ENCODE measurements at places on chromosomes 11 and 22.

DNA sequence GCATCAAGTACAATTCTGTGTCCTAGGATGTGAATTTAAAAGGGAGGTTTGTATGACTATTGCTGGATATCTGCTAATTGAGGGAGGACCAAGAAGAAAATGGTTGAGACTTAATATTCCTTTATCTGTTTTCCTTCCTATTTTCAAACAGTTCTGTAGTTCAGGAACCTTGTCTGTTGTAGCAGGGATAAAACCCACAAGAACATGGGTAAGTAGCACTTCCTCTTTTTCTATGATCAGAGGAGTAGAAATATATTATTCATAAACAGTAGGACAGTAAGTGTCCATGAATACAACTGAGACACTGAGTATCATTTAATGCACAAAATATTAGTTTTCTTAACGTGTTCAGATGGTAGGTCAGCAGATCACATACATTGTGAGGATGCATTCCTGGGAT is 7.6 kb downstream of the MS4A3 start:
- no peak for DNase-seq

GRCh38 chr11:862696-863022 is 20.0 kb downstream of the TSPAN4 start:
- DNase-seq: no peak

GRCh38 chr22:50434849-50435248 is 40.0 kb downstream of the SBF1 start:
- no peak for DNase-seq

GRCh38 chr22:17717708-17718107 is 56.6 kb downstream of the BID start:
- no peak for DNase-seq

DNA sequence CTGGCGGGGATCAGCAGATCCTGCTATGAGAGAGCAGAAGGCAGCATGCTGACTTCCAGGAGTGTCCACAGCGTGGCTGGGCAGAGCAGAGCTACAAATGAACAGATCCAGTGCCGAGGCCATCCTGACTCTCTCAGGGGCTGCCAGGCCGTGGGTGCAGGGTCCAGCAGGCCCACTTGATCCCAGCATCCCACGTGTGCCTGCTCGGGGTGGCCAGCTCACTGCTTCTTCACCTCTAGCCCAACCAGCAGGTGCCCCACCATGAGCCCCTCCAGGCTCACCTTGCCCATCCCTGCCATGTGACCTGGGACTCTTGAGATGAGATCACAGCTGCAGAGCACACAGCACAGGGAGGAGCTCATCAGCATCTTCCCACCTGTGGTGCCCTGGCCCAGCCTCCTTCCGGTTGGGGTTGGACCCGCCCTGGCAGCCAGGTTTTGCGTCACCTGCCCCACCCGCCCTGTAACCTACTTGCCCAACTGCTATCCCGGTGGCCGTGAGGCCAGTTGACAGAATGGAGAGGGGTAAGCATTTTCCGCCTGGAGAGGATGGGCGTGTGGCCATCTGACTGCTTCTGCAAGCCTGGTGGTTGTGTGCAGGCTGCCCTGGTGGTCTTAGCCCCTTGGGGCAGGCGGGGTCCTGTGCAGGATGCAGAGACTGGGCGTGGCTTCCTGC is 11.0 kb downstream of the TANGO2 start:
- no peak for DNase-seq

DNA sequence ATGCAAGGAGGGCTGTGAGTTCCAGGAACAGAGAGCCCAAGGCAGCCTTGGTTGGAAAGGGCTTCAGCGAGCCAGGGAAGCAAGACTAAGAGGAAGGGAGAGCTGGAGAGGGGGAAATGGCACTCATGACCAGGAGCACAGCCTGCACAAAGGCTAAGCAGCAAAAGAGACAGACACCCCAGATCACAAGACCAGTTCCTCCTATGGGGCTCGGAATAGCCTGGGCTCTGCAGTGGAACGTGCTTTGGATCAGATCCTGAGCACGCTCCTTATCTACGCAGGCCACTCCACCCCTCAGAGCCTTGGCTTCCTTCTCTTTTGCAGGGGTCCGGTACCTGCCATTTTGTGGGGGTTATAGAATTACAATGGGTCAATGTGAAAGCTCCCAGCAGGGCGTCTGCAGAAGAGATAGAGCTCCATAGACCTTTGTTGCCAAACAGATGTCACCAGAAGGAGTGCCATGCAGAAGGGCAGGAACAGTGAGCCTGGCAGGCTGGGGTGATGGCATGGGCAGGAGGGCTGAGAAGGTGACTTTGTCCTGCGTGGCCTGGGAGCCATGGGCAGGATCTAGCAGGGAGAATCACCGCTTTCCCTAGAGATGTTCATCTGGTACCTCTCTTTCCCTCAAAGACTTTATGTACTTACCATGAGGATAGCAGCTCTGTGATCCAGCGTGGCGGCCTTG is 33.8 kb downstream of the ZC3H7B start:
- no peak for DNase-seq

DNA sequence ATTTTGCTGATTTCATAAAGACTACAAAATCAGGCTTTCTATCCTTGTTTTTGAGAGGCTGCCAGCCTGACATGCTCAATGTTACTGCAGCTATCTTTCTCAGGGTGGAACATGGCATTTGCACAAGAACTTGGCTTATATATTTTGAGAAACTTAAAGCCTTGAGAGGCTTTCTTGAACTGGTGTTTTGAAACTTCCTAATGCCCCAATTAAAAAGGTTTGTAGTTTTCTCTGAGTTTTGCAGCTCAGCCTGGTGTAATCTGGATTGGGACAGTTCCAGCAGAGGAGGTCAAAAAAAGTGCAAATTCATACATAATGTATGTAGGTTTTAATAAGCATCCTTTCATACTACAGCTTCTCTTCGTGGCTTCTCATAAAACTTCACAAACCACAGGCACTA is 223.4 kb downstream of the FAM76B start:
- no peak for DNase-seq

GRCh38 chr11:104682206-104682605 is 216.1 kb downstream of the CASP12 start:
- no peak for DNase-seq

GRCh38 chr11:124041254-124041653 is at the start of gene OR10G7:
Gene OR10G7 (minus strand): TSS chr11:124041325. CDS start chr11:124039001, 2,324 bp downstream.
- peak; percentile 11 for DNase-seq

Measured in NCI-H1105 treated with DMSO at 0.1 percent for 48 hours (cell line).